ENCODE measurements at places on chromosomes 6 and 20.

GRCh38 chr6:2542858-2543218 lies 207.9 kb downstream of the MYLK4 start:
- DNase-seq = peak; percentile 10

- no peak for DNase-seq
Observed at GRCh38 chr6:136539967-136540652, 10.1 kb downstream of the MAP7 start.

- DNase-seq = no peak
Observed at GRCh38 chr20:53870426-53871315, 199.7 kb downstream of the BCAS1 start.

- no peak for DNase-seq
Observed at GRCh38 chr6:144683216-144684070, 398.3 kb downstream of the UTRN start.

- DNase-seq = no peak
Observed at GRCh38 chr6:31567531-31568370, 4.3 kb upstream of the LTA start.

DNA sequence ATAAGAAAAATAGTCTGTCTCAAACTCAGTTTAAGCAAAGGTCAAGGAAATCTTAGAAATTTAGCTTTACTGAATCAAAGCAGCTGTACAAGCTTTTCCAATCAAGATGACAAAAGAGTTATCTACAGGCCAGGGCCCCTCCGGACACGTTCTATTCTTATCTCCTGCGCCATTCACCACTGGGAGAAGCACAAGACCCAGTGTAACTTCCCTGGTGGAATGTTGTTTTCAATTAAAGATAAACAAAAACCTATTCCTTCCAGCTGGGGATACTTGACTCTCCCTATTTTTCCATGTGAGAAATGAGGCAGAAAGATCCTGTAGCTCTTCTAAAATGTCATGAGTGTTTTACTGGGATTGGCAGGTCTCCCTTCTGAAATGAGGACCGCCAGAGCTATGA lies 123.3 kb downstream of the TBX18 start:
- no peak for DNase-seq

DNA sequence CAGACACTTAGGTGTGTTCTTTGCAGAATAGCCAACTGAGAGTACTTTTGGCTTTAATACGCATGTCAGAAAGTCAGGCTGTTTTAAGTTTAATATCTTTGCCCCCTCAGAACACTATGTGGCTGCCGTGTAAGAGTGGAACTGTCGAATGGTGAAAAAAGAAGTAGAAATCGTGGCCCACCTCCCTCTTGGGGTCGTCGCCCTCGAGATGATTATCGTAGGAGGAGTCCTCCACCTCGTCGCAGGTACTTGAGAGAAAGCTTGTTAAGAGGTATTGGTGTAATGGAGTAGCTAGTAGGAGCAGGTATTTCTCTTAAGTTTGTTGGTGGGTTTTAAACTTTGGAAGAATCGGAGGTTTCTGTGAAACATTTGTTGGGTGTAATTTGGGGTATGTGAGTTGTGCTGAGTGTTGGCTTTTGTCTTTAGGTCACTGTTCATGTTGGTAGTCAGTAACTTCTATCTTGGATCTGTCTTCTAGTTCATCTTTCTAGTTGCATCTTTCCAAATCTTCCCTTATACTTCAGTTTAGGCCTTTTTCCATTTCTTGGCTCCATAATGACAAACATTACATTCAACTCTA lies 4.7 kb downstream of the SRSF3 start:
- DNase-seq = no peak

DNA sequence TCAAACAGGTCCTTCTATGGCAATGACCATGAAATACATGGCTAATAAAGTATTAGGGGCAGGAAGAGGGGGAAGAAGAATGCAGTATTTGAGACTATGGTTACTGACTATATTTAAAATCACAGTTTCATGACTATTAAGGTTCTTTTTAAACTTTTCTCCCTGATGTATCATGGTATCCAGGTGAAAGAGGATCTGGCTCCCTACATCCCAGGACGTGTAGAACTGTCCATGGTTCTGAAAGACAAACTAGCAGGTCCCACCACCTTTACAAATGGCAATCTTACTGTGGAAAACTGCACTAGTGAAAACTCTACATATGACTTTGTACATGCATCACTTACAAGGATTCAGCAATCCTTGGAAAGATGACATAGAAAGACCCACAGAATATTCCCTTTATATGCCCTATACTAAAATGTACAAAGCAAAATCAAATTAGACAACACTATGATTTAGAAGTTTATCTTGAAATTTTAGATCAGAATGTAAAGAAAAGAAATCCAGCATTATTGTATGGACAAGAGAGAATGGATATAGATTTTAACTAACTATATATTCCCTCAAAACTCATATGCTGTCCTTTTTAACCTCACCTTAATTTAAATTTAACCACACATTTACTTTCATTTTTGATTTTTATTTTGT lies 33.5 kb downstream of the RPP21 start:
- no peak for DNase-seq

All from GM04503 (cell line).